SHP77 treated with DMSO at 0.1 percent for 48 hours (cell line): ENCODE measurements at places on chromosomes 7 and 10.

- DNase-seq = no peak
These were observed 36.7 kb upstream of the SLIT1 start for GRCh38 chr10:97222326-97222961.

GRCh38 chr10:13087986-13088618 lies 11.9 kb upstream of the OPTN start:
- no peak for DNase-seq

GRCh38 chr7:105136221-105136620 lies 122.2 kb downstream of the KMT2E start:
- DNase-seq = no peak

DNA sequence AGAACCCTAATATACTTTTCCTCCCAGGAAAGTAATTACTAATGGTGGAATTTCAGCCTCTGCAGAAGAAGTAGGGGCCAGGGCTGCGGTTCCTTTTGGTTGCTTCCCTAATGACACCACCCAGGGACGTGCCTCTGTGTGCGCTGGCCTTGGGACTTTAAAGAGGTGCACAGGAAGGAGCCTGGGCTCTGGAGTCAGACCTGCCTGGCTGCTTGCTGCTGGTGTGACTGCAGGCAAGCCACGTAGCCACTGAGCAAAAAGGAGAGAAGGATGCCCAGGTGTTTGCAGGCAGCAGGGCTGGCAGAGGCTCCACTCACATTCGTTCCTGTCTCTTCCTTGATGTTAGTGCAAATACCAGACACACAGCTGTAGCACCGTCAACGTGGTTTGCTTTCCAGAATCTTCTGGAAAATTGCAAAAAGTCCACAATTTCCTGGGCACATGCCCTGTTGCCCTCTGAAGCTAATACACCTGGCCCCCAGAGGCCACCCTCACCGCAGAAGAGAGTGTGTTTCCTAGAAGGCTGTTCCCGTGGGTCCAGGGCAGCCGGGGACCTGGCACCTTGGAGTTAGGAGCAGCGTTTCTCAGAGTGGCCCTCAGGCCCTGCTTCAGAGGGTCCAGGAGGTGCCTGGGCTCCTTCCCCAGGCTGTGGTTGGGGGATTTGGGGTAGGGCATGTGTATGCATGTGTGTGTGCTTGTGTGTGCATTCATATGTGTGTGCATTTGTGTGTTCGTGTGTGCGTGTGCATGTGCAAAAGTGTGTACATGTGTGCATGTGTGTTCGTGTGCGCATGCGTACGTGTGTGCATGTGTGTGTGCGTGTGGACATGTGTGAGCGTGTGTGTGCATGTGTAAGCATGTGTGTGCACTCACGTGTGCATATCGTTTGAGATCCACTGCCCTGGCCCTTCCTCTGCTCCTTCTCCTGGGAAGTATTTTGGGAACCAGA lies 12.8 kb upstream of the PRKAG2 start:
- no peak for DNase-seq

DNA sequence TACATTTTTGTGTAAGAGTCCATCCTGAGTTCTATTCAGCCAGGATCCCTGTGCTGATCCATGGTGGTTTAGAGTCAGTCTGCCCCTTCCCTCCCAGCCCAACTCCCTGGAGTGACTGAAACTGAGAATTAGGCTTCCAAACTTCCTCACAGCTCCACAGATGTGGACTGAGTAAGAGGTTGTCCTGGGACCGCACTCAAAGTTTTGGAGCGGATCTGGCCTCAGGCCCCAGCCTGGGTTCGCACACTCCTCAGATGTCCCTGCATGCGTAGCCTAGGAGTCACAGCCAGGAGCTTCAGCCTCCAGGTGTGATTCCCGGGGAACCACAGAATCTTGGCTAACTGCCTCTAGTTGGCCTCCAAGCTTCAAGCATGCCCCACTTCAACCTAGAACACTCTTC lies 218.1 kb downstream of the C7orf25 start:
- DNase-seq = no peak

GRCh38 chr7:99806839-99807478 lies 20.9 kb upstream of the CYP3A43 start:
- no peak for DNase-seq

- no peak for DNase-seq
These were observed 198.2 kb downstream of the PPP1R9A start for GRCh38 chr7:95105627-95106026.

DNA sequence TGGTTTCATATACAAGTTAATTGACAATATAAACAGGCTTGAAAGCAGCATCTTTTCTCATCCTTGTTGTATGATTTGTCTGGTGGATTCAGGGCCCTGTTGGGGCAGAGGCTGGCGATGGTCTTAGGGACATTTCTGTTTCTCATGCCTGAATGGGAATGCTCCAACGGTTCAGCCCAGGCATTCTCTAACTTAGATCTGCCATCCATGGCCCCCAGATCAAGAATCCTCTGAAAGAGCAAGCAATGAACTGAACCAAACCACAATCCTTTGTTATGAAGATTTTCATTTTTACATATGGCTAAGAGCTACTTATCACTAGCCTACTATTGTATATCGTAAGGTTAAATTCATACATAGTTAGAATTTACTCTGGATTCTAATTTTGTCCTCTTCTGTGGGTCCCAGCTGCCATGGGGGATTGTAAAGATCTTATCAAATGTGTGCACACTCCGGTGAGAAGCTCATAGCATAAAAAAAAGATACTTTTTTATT lies 163.9 kb downstream of the COBL start:
- no peak for DNase-seq

GRCh38 chr7:10677211-10677610 lies 296.5 kb upstream of the PHF14 start:
- DNase-seq = peak; percentile 13

- no peak for DNase-seq
These were observed 40.0 kb upstream of the PAPSS2 start for GRCh38 chr10:87619705-87620104.

GRCh38 chr7:19352305-19352695 lies 207.1 kb upstream of the FERD3L start:
- no peak for DNase-seq

GRCh38 chr7:73811760-73812168 lies 19.0 kb upstream of the CLDN4 start:
- peak; percentile 28 for DNase-seq

DNA sequence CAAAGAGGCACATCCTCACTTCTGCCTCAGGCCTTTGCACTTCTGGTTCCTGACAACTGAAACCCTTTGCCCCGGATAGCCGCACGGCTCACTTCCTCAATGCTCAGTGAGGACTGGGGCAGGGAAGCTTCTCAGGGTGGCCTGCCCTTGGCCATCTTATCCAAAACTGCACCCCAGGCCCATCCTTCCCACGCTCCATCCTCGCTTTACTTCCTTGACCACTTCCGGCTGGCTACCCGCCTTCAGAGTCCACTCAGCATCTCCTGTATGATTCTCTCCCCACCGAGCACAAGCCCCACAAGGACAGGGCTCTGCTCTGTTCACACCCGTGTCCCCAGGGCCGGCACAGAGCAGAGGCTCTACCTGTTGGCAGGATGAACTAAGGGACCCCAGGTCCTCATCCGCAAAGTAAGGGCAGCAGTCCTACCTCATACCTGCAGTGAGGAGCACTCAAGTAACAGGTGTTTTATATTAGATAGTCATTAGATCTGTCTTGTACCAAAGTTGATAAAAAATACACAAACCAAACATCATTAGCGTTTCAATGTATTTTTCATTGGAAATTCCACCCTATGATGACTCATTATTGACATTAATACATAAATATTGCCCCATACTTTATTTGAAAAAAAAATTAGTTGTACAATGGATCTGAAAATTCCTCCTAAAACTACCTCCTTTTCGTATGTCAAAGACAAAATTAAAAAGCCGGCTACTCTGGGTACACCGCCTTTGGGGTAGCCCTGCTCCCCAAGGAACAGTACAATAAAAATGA lies 35.0 kb downstream of the GNA12 start:
- no peak for DNase-seq

GRCh38 chr7:41478187-41478586 lies 224.7 kb downstream of the INHBA start:
- no peak for DNase-seq

DNA sequence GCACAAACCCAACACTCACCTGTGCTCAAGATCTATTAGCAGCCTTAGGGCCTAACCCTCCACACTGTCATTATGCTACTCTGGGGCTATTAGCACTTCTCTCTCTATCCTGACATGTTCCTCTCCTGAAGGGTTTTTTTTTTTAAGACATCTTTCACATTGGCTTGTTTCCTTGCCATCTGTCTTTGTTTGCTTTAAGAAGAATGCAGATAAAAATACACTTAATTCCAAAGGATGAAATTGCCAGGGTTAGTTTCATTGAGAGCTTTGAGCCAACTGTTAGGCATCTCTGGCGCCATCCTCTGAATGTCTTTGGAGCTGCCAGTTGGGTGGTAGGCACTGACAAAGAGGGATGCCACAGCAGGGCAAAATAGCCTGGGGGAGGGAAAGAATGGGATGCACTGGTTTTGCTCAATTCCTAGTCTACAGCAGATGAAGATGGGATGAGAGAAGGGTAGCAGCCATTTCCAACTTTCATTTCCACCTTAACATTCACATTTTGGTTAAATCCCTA lies 399.2 kb downstream of the SORCS1 start:
- DNase-seq = no peak

DNA sequence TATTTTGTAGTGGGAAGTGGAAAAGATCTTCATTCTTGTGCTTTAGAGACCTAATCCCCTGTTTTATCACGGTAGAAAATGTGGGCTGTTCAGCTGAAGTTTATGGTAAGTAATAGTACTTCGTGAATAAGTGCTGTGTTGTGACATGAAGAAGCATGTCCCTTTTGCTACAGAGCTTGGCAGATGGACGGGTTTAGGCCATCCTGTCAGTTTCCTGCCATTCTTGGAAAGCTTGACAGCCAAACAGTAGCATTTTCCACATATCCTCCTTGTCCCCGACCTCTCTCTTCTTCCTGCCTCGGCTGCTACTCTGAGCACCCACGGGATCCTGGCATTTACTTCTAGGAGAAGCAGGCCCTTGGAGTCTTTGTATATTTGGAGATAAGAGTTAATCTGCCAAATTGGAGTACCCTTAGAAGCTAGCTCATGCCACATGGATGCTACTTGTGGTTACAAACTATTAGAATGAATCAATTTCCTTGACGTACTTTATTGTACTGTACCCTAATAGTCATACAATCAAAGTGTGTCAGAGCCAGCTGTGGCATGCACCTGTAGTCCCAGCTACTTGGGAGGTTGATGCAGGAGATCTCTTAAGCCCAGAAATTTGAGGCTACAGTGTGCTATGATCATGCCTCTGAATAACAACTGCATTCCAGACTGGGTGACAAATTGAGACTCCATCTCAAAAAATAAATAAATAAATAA lies 39.2 kb downstream of the PNLIPRP3 start:
- no peak for DNase-seq

DNA sequence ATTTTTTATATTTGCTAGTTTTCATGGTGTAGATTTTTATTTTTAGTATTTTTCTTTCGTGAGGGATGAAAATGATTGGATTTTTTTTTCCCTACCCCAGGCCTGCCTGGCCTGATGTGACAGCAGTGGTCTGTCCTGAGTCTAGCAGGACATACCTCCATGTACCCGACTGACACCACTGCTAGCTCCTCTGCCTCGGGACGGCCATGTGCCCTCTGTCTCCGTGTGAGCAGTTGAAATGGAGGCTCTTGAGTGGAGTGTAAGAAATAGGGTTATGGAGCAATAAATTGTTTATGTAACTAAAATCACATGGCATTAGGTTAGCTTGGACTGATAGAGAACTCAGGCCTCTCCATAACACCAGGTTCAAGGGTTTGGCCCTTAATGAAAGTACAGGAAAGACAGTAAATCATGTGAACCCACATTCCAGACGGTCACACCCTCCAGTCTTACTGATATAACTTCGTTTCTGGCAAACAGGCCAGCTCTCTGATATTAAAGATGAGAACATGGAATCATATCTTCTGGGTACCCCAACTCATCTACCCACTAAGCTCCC lies 734.1 kb downstream of the KCNMA1 start:
- DNase-seq = no peak

DNA sequence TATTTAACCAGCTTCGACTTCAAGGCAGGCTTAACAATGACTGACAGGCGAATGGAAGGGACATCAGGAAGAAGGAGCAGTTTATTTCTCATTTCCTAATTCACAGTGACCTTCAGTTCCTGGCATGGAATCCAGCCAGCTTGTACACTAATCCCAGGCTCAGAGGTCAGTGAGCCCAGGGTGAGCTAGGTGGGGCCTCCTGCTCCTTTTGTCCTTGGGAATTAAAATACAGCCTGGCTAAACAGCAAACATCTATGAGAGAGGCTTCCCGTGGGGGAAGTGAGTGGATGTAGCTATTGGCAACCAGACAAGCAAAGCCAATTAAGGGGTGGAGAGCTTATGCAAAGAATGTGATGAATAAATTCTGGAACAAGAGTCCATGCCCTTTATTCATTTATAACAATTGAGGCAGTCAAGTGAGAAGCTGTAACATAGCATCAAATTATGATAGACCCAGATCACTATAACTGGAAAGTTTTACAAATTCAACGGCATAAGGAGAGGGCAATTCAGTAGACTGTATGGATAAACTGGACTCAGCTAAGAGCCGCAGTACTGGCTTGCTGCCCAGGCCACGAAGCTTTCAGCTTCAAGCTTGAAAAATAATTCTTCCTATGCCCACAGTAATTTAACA lies 57.1 kb downstream of the STK17A start:
- peak; percentile 83 for DNase-seq

- DNase-seq = no peak
These were observed 6.0 kb downstream of the RBP3 start for GRCh38 chr10:47354165-47354564.

DNA sequence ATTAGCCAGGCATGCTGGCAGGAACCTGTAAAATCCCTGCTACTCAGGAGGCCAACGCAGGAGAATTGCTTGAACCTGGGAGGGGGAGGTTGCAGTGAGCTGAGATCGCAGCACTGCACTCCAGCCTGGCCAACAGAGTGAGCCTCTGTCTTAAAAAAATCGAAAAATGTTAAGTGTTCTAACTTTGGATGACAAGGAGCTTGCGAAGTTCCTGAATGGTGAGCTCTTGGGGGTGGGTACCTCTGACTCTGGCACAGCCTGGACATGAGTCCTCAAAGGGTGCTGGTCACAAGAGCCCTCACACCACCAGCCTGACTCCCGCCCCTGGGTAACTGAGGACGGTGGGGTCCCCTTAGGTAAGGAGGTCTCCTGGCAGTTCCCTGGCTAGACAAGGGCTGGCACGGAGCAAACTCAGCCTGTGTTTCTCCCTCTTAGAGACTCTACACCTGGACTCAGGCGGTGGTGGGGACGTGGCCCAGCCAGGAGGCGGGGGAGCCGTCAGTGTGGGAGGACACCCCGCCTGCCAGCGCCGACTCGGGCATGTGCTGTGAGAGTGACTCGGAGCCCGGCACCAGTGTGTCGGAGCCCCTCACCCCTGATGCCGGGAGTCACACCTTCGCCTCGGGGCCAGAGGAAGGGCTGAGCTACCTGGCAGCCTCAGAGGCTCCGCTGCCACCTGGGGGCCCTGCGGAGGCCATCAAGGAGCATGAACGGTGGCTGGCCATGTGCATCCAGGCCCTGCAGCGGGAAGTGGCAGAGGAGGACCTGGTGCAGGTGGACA lies 24.1 kb downstream of the AMZ1 start:
- DNase-seq = no peak

GRCh38 chr10:106573106-106573505 lies 591.4 kb downstream of the SORCS1 start:
- no peak for DNase-seq
